ENCODE measurements at places on chromosomes 6 and 20. TPM values are rescaled to one million over a fixed set of nuclear protein-coding genes. Genes with fewer than 3 reads are reported as not detected.

DNA sequence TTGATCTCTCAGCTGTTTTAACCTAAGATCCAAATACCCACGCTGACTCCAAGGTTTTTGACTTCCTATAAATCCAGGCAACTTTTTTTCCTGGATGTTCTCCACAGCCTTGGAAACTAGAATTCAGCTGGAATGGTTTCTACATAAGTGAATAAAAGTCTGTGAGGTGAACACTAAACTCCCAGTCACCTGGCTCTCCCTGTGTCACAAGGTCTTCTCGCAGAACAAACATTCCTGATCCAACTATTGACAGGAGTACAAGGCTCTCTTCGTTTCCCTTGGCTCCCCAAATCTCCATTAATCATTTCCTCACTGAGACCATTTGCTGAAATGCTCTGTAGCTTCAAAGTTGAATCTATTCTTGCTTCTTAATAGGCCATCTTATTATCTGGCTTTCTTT lies 265.7 kb downstream of the ADGRG6 start:
- no peak for DNase-seq

GRCh38 chr6:144283646-144284477 lies 1.3 kb upstream of the UTRN start:
- no peak for DNase-seq

DNA sequence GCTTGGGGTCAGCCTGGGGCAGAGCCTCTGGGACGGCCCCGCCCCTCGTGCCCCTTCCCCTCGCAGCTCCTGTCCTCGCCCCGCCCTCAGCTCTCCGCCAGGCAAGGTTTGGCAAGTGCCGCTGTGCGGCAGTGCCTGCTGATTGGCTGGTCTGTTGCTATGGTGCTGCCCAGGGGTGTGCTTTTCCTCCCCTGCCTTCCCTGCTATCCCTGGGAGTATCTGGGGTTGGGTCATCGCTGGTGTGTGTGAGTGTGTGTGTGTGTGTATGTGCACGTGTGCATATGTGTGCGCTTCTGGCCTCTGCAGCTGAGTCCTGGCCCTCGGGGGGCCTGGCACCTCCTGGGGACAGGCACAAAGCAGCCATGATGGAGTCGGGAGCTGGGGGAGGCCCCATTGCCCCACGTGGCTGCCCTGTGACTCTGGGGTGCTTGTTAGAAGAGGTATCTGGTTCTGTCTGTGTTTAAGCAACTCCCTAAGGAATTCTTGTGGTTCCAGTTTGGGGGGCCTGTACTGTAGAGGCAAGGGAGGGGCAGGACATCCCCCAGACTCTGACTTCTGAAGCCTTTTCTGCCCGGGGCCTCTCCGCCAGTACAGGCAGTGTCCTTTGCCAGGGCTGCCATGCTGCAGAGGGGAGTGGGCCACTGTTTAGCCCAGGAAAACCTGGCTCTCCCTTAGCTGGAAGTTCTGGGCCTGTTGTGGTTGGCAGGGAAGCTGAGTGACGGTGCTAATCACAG lies 6.9 kb downstream of the RTEL1 start:
- DNase-seq, result no peak

GRCh38 chr20:5447188-5447587 lies 130.4 kb upstream of the PROKR2 start:
- DNase-seq, result no peak

SIRPB1 gene
- total RNA-seq, result 1.4 TPM

BPIFB2 gene
- not detected for total RNA-seq

Data from kidney epithelial cell (primary cell).